ENCODE measurements at places on chromosomes 2 and 18.

DNA sequence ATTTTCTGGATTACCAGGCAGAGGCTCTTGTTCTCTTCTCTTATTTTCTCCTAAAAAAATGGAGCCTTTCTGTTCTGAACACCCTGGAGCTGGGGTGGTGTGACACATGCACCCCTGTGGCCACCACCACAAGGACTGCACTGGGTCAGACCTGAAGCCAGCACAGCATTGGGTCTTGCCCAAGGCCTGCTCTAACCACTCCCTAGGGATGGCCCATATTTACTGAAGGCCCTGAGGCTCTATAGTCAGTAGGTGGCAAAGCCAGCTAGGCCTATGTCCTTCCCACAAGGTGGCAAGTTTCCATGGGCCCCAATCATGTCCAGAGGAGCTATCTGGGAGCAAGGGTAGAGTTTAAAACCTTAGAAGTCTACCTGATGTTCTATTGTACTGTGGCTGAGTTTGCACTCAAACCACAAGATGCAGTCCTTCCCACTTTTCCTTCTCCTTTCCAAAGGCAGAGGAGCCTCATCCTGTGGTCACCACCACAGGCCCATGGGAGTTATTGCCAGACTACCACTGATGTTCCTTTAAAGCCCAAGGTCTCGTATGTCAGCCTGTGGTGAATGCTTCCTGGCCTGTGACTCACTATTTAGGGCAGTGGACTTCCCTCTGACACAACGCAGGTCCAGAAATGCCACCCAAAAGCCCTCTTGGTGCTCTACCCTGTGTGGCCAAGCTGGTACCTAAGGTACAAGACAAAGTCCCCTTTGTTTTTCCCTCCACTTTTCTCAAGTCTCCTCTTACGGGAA is 15.0 kb upstream of the FMNL2 start:
- DNase-seq, result no peak

DNA sequence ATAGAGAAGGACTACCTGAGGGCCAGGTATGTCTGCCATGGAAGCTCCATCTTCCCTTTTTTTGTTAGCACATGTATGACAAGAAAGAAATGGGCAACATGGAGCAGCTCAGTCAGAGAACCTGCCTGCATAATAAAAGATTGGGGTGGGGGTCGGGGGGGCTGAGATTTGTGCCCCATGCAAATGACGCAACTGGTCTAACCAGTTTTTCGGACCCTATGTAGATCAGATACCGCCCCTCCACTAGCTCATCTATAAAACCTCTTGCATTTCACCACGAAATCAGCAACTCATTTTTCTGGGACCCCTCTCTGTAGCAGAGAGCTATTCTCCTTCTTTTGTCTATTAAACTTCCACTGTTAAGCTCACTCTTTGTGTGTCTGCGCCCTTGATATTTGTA is 657.2 kb downstream of the ERBB4 start:
- no peak for DNase-seq

DNA sequence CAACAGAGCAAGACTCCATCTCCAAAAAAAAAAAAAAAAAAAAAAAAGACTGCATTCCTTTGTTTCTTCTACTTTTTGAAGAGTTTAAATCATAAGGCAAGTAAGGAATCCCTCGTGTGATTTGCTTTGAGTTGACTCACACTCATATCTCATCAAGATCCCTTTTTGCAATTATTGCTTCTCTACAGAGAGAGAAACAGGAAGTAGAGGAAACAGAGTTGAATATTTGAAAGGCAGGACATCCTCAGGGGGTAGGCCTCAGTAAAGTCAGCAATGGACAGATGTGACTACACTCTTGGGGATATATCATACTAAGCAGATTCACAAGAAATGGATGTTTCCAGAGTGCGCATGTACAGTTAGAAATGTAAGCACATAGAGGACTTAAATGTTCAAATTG is 11.2 kb upstream of the EFR3B start:
- no peak for DNase-seq

GRCh38 chr2:134144081-134144596 is 109.7 kb upstream of the MGAT5 start:
- no peak for DNase-seq

DNA sequence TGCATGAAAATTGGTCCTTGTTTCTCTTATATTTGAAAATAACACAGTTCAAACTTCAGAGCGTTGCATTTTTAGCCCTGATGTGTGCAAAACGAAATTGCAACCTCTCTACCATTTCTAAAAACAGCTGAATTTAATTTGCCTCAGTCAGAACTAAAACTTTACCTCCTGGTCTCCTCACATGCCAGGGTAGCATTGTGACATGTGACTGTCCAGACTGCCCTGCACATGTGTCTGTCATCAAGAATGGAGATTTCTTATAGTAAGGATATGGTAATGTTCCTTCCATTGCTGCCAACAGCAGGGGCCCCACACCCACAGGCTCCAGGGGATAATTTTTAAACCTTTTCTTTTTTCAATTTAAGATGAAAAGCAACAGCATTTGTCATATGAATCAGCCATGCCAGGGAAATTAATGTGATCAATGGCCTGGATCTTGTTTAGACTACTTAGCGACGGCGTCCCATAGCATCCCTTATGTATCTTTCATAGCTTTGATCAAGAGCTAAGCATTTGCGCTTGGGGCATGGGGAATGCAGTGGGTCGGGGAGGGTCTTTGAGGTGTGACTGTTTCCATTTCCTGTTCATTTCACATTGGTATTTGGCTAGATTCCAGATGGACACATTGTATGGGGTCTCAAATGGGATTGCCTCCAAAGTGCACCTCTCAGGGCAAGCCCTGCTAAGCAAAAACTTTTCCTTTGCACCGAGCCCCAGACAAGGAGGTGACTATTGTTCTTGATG is 92.4 kb upstream of the RASGRP3 start:
- no peak for DNase-seq

DNA sequence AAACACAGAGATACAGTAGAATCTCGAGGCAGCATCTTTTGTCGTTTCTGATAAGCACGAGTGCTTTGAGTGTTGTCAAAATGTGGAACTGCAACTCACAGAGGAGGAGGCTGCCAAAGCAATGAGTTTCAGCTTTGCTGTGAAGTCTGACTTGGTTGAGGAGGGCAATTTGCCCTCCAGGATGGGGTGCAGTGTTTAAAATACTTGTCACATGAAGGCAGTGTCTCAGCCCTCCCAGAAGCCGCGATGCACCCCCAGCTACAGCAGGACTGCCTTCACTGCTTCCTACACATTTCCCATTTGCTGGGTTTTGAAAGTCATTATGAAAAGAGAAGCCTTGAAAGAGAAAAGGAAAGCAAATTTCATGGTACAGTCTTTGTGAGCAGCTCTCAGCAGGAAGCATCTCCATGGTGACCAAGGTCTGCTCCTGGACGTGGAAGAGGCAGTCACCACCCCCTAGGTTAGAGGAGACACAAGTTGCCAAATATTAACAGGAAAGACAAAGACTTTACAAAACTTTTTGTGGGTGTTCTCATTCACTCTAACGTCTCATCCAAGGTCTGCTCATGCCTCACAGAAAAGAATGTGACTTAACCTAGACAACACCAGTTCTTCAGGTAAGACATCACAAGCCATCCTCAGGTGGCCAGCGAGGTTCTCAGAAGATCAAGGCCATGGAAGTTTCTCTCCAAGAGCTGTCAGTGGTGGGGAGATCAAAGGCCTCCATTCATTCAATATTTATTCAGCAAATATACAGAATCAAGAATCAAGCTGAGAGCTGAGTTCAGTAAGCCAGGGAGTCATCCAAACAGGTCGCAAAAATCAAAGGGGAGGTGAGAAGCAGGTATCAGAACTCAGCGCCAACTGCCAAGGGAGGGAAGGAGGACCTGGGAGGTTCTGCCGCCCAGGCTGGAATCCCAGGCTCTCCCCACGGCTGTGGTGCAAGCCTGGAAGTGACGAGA is 476.0 kb downstream of the EIPR1 start:
- DNase-seq, result no peak

- DNase-seq, result no peak
These were observed 10.3 kb upstream of the HOXD1 start for GRCh38 chr2:176178038-176178756.

DNA sequence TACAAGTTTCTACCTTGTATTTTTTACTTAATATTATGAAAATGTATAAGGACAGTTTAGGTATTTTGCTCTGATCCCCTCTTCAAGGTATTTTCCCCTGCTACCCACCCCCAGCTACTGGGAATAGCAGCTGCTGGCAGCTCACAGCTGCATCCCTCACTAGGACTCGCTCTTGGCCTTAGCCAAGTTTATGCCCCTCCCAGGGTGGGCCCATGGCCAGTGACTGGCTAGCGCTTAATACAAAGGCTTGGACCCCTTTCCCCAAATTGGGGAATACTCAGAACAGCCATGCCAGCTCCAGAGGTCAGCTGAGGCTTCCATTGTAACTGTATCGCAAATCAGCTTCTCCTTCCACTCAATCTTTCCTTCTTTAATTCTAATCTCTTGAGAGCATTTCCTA is 131.3 kb downstream of the GFPT1 start:
- no peak for DNase-seq

DNA sequence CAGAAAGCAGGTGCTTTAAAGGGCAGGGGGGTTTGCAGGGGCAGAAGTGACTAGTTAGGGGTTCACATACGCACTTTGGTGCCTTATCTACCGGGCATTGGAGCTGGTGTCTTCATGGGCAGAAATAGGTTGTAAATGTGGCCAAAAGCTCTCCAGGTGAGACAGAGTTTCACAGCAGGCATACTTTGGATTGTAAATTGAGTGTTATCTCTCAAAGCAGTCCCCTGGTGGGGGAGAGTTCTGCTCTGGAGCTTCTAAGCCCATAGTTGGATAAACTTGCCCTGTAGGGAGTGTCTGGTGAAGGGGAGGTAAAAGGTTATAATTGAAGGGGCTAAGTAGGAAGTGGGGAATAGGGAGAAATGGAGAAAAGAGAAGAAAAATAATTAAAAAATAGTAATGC is 43.1 kb downstream of the COL4A3 start:
- no peak for DNase-seq

DNA sequence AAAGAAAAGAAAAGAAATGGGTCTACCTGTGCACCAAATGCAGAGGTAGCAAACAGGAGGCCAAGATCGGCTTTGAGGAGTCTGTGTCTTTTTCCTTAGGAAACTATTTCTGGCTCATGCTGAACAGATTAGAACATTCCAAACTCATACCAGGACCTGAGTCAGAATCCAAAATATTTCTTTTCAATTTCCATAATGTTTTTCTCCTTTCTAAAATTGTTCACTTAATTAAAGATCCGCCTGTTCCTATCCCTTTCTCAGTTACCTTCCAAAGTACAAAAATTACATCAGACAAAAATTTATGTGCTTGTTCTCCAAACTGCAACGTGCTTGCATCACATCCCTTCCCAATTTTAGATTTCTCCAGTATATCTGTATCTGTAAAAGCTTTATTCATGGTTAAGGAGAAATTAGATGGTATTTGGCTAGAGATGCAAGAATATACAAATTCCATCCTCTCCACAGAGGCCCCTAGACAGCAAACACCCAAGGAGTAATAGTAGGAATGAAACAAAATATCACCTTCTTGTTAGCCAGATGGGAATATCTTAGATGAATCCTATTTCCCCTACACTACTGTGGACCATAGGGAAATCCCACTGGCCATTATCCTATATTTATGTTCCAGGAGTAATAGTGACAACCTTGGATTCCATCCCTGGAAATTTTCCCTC is 130.6 kb downstream of the LNPK start:
- DNase-seq, result no peak

GRCh38 chr2:129061069-129061768 is 742.6 kb upstream of the HS6ST1 start:
- no peak for DNase-seq

DNA sequence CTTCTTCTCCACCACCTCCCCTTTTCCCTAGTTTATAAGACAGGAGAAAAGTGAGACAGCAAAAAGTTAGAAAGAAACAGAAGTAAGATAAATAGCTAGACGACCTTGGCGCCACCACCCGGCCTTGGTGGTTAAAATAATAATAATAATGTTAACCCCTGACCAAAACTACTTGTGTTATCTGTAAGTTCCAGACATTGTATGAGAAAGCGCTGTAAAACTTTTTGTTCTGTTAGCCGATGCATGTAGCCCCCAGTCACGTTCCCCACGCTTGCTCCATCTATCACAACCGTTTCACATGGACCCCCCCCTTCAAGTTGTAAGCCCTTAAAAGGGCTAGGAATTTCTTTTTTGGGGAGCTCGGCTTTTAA is 1.5 kb upstream of the BUB1 start:
- no peak for DNase-seq

DNA sequence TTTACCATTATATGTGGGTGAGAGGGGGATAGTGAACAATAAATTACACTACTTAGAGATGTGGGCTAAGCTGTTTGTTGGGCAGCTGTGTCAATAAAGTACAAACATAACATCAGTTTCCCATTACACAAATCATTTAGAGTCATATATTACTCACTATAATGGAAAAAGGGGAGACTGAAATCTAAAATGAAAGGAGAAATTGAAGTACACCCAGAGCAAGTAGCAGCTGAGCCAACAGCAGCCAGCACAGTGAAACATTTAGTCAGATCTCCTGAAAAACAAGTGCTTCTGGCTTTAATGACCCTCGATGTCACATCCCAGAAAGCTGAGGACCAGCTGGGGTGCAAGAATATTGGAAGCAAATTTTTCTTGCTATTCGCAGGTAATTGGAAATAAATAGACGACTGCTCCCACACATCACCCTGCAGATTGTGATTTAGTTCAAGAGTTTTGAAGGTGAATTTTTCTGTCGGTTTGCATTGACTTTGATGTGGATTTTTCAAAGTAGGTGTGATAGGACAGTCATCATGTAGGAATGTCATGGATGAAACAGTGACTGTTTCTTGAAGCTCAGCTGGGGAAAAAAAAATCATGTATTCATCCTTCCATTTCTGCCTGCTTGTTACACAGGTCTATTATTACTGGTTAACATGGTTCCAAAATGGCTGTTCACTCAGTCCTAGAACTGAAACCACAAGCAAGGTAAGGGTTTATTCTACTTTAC is 1607.3 kb upstream of the CELF4 start:
- DNase-seq, result no peak

All from memory B cell (primary cell).